Activated naive CD8-positive, alpha-beta T cell treated with anti-CD3 and anti-CD28 coated beads for 36 hours (primary cell): ENCODE measurements at places on chromosomes 1 and 21. TPM values are rescaled to one million over a fixed set of nuclear protein-coding genes. Genes with fewer than 3 reads are reported as not detected.
A peak's percentile ranks its signal among the peaks of the same experiment; 100 is the strongest.

NCAM2 gene
- total RNA-seq: not detected

RSPO1 gene
- not detected for total RNA-seq

ESRRG gene
- total RNA-seq: not detected

CFHR3 gene
- not detected for total RNA-seq

CYB561D1 gene
- 8.1 TPM for total RNA-seq

MATN1 gene
- 1.5 TPM for total RNA-seq

CA14 gene
- total RNA-seq: not detected

TCP10L gene
- total RNA-seq: 0.52 TPM

PLCH2 gene
- total RNA-seq: 1.4 TPM

KRTAP13-1 gene
- total RNA-seq: not detected

SFN gene
- 0.43 TPM for total RNA-seq

SLFNL1 gene
- 0.08 TPM for total RNA-seq

FBXO2 gene
- 1.5 TPM for total RNA-seq

POU3F1 gene
- 0.10 TPM for total RNA-seq

KRTAP7-1 gene
- total RNA-seq: not detected

CCDC28B gene
- total RNA-seq: 29.0 TPM

- DNase-seq: no peak
Measured at GRCh38 chr1:239655023-239655422, 268.7 kb downstream of the CHRM3 start.

- DNase-seq: peak; percentile 60
Measured at GRCh38 chr1:110210604-110211495, 736 bp downstream of the KCNC4 start.

GRCh38 chr1:201138311-201138840, 11.4 kb upstream of the ASCL5 start:
- DNase-seq: no peak

DNA sequence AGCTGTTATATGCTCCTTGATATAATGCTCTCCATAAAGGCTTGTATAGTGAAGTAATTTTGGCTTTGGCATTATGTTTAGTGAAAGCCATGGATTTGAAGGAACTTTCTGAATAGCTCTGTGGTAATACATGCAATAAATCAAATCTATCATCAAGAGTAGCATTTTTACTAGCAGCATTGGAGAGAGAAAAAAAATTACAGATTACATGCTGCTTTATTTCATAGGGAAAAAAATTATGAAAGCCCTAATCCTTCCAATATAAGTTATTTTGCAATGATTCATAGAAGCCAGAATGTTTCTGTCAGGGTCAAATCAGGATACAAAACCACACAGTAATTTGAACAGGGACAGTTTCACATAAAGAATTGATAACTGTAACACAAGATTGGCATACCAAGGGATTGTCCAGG, 250.0 kb downstream of the SPATA17 start:
- no peak for DNase-seq

- no peak for DNase-seq
Measured at GRCh38 chr1:245484176-245484575, 329.4 kb downstream of the KIF26B start.

DNA sequence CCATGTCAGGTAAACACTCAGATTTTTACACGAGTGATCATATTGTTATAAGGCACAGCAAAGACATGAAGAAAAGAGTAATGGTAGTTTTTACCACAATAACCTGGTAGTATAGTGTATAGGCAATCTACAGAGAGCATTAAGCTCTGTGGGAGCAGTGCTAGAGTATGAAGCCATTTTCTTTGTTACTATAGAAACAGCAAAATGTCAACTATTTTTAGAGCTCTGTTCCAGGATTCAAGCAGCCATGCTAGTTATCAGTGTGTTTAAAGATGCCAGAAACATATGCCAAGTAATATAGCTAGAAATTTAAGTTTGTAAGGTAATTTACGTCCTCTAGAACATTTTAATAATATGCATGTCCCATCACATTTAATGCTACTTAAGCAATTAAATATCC, 77.6 kb upstream of the RGS18 start:
- DNase-seq: no peak

- no peak for DNase-seq
Measured at GRCh38 chr1:19754482-19754881, 45.2 kb downstream of the TMCO4 start.

GRCh38 chr1:206541236-206541833, 34.0 kb downstream of the RASSF5 start:
- DNase-seq: no peak

DNA sequence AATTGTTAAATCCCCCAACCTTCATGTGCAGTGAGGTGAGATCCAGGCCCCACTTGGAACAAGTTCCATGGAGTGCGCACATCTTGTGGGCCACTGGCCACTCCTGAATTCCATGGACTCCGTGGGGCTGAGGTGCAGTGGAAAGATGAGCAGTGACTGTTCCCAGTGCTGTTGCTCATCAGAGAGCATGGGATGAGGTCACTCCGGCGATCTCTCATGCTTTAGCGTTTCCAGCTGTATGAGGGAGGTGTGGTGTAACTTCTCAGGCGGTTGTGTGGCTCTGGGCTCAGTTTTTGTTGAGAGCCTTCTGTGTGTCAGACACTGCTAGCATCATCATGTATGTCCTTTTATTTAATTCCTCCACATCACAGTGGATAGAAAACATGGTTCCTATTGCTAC, 96.2 kb downstream of the GALNT2 start:
- no peak for DNase-seq

DNA sequence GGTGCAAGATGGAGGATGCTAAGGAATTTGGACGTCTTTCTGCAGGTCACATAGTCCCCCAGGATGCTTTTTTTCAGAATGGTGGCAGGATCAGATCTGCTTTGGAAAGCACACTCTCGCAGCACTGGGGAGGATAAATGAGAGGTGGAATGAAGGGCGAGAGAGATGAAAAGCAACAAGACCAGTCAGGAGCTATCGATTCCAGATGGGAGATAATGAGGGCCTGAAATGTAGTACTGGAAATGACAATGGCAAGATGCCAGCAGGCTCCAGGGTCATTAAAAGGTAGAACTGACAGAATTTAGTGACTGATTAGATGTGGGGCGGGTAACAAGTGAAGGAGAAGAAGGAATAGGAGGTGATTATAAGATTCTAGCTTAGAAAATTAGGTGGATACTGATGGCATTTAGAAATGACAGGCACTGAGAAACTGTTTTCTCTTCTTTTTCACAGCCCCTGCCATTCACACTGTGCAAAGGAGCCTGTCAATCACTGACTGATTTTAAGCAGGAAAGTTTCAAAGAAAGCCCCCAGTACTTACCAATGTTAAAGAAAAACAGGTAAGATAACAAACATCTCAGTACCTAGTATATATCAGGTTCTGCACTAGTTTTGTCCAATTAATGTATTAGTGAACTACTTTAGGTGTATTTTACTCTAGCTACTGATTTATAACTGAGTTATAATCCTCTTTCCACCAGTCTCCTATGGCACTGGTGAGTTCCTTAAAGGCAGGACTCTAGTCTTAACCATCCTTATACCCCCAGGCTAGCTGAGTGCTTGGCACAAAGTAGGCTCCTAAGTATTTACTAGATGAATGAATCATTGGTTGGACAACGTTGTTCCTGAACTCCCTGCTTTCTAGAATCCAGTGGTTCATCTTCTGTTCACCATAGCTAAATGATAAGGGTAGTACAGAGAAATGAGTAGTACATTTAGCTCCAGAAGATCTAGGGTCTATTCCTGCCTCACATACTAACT, 9.2 kb downstream of the PIGM start:
- no peak for DNase-seq

- DNase-seq: peak; percentile 82
Measured at GRCh38 chr1:168386949-168387586, 106.4 kb downstream of the TBX19 start.

GRCh38 chr1:15953294-15953771, 22.6 kb downstream of the ZBTB17 start:
- DNase-seq: no peak

DNA sequence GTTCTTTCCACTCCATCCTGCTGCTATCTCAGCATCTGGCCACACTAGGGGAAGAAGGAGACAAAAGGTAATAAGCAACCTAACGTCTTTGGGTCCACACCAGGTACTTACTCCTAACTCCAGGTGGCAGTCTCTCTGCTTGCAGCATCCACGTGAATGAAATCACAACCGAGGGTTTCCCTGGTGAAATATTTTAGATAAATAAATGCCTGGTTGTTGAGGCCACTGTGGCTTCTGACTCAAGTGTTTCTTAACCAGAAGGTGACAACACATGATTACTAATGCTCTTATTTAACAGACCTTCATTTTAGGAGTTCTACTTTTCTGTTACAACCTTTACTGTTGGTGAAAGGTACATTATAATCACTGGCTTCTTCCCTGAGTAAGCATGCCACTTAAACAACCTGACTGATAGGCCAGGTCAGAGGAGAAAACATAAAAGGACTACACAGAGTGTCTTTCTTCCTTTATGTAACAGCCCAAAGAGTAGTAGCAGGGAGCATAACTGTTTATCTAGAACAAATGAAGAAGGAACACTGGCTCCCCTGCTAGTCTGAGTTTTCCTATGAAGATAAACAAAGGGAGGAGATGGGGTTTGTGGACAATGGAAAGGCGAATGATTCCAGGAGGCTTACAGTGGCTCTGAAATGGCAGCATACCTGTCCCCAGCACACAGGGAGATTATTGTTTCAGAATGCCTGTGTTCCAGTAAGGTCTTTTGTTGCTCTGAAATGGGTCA, 59.9 kb downstream of the SYT6 start:
- DNase-seq: no peak

GRCh38 chr1:175152006-175152652, 40.4 kb downstream of the KIAA0040 start:
- peak; percentile 58 for DNase-seq

DNA sequence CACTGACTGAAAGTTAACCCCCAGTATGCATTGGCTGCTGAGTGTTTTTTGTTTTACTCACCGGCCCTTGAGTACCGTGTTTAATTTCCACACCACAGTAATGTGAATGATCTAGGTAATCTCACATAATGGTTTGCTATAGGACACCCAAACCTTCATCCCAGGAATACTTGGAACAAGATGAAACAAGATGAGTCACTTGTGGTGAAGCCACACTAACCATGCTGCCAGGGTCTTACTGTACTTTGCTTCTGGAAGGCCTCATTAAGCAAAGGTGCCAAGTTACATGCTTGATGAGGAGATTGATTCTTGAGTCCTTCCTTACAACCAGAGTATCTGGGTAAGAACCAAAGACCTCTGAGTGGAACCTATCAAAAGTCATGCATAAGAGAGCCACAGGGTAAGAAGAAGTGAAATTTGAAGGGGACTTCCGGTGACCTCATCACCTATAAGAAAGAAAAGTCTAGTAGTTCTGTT, 163.3 kb downstream of the NRIP1 start:
- peak; percentile 18 for DNase-seq

DNA sequence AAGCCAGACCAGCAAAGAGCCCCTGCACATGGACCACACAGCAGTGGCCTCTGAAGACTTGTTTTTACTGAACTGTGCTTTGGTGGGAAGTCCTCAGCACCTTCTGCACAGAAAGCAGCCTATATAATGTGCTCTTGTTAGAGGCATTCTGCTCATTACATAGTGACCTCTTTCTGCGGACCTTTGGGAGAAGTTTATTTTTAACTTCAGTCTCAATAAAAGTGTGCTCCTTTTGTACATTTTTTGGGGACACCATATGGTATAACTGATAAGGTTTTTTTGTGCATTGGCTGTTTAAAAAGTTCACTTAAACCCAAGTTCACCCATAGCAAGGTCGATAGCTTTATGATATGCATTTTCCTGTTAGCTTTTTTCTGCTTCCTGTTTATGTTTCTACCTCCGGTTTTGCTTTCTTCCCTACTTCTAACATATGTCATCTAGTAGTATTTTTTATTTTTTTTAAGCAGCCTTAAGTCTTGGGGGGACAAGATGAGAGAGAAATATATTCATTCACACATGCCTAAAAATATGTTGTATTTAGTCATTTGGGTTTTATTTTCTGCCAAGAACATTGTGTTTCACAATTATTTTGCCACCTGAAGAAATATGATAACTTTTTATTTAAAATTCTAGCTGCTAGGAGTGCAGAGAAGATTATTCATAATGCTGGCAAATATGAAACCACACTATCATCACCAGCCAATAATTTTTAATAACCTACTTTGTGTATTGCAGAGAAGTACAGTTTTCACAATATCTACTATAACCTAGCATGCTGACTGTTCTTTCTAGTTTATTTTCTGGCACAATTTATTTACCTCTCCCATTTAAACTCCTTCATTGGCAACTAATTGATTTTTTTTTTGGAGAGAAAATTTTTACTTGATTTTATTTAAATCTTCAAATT, 22.9 kb upstream of the SLC19A2 start:
- no peak for DNase-seq

DNA sequence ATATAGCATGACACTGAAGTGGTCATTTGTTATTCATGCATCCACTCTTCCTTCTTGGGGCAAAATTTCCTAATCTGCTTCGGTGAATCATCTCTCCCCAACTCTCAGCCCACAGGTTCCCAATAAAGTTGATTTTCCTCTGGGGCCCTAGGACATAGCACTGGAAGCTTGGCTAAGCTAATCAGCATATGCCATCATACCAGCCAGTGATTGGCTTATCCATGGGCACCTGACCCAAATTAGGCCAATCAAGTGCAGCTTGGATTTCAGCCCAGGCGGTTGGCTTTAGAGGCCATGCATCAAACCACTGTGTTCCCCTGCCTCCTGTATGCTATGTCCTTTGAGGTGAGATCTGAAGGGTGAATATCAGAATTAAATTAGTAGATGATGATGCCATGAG, 58.9 kb downstream of the C1orf94 start:
- DNase-seq: no peak

GRCh38 chr1:199512037-199512710, 515.3 kb upstream of the NR5A2 start:
- no peak for DNase-seq

GRCh38 chr1:245742896-245743295, 588.1 kb downstream of the KIF26B start:
- DNase-seq: no peak

- DNase-seq: no peak
Measured at GRCh38 chr1:22208973-22209378, 66.1 kb upstream of the WNT4 start.

DNA sequence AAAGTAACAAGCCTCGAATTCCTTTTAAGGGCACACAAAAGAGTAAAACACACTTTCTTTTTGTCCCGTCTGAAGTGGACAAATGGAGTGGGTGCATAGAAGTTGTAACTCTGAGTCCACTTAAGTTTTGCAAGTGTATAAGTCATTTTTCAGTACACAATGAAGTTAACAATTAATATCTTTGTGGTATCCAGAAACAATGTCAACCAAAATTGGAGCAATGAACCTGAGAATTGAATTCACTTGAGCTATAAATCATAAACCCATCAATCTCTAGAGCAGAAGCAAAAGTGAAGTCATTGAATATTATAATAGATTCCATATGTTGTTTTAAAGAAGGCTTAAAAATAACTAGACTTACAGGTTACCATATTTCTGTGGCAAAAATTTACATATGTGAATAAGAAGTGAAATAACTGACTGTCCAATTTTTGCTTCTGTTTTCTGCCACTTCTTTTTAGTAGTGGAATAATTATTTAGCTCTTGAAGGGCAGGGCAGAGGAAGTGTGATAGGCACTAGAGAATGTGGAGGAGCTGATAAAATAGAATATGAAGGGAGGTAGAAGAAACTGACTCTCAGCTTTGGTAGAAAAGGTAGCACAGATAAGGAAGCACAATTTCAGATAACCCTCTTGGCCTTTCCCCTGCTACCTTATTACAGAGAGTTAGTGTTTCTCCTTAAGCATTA, 73.9 kb upstream of the RGL1 start:
- no peak for DNase-seq

- DNase-seq: no peak
Measured at GRCh38 chr1:150627826-150628410, 1.5 kb downstream of the ENSA start.

- peak; percentile 41 for DNase-seq
Measured at GRCh38 chr1:201085902-201086735, 26.1 kb downstream of the CACNA1S start.

- peak; percentile 30 for DNase-seq
Measured at GRCh38 chr1:26771643-26772321, 16.0 kb upstream of the PIGV start.
